ENCODE measurements at places on chromosomes 7 and 10.

- DNase-seq = no peak
These were observed 30.0 kb upstream of the TRIL start for GRCh38 chr7:28988091-28988490.

DNA sequence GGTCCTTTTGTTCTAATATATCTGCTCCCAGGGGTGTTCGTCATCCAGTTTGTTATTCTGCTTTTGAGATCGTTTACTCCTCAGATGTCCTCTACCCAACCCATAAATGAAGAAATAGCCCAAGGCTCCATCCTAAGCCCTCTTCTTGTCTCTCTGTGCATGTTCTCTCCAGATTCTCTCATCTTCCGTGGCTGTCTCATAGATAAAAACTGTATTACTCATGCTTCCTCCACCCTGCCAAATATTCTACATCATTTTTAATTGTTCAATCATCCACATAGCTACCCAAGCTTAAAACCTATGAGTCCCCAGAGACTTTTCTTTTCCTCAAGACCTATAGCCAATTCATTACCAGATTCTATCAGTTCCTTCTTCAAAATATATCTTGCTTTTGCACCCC, 44.9 kb downstream of the CAV1 start:
- no peak for DNase-seq

DNA sequence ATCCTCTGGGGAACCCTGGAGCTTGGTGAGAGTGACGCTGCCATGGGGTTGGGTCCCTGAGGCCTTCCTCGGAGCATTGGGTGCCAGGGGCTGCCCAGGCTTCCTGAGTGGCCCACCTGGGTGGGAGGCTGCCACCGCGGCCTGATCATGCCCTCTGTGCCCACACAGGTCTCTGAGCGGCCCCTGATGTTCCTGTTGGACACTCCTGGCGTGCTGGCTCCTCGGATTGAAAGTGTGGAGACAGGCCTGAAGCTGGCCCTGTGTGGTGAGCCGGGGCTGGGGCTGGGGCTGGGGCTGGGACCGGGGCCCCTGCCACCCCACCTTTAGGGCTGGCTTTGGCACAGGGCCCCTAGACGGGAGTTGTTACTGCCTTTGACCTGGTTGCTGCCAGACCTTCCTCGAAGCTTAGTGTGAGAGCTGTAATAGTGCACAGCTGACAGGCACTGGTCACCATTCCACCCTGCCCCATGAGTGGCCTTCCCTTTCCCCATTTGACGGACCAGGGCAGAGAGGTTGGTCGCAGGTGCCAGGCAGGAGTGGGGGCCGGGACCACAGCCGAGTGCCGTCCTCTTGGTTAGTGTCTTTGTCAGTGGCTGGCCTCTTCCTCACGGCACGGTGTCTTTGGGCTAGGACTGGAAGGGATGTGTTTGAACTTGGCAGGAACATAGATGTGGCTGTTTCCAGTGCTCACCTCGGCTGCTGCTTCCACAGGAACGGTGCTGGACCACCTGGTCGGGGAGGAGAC, 8.2 kb downstream of the MTG1 start:
- no peak for DNase-seq

DNA sequence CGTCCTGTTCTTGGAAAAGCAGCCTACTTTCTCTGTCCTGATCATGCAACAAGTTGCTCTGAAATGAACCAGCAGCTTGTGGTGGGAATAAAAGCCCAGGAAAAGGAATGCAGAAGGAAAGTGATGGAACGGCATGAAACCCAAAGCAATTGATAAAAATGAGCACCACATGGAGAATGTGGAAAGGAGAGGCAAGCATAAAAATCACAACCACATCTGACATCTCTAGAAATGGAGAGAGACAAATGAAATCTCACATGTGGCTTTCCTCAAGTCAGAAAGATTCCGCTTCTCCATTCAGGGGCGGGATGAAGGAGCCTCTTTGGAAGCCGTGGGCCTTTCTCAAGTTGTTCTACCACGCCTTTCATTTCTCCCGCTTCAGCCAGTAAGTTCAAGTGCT, 631.7 kb upstream of the GALNT17 start:
- no peak for DNase-seq

GRCh38 chr10:4383651-4384098, 442.3 kb upstream of the AKR1E2 start:
- DNase-seq = peak; percentile 53

GRCh38 chr10:22536620-22537019, 177.8 kb downstream of the PIP4K2A start:
- no peak for DNase-seq

GRCh38 chr10:33126742-33127141, 168.7 kb upstream of the ITGB1 start:
- DNase-seq = no peak

DNA sequence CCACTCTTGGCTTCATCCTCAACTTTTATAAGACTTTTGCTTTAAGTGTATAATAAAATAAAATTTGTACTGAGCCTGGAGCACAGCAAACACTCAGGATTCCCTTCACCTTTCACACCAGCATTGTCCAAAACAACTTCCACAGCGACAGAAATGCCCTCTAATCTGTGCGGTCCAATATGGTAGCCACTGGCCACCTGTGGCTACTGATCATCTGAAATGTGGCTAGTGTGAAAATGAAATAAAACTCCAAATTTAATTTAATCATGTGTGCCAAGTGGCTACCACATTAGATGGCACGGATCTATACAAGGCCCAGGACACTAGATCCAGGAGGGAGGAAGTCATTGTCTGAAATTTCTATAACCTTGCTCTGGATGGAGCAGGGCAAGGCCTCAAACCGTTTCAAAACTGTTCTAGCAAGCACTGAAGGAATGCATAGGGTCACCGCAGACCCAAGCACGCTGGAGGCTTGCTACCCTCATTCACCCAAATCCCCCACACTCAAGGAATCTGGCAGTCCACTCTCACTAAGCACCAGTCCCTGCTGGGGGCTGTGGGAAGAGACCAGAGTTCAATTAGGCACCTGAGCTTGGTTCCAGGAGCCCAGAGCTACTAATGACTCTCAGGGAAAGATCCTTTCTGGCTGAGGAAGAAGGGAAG, 6.3 kb upstream of the MYO1G start:
- DNase-seq = no peak

- no peak for DNase-seq
These were observed 151.9 kb downstream of the ZMYND11 start for GRCh38 chr10:287026-287709.

Measured in trophoblast cell (in vitro differentiated cells and primary cell).